AG09309 (cell line): ENCODE measurements at places on chromosomes 4 and X.

GRCh38 chr4:165548702-165549101, 169.9 kb downstream of the CPE start:
- no peak for DNase-seq

GRCh38 chrX:15761564-15762191, 23.6 kb downstream of the CA5B start:
- no peak for DNase-seq

DNA sequence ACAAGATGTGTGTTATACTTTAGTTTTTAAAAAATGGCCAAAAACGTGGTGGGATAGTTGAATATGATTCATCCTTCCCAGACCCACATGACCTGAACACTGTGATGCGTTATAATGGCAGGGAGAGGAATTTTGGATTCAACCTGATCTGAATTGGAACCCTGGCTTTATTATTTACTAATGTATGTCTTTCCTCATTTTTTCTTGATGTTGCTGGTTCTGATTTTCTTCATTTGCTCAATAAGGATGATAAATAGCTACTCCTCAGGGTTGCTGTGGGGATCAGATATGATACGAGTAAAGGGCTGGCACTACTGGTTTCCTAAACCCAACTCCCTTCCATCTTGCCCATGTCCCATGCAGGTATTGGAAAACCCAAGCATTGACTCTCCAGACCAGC, 24.2 kb upstream of the ACSL1 start:
- DNase-seq: no peak

DNA sequence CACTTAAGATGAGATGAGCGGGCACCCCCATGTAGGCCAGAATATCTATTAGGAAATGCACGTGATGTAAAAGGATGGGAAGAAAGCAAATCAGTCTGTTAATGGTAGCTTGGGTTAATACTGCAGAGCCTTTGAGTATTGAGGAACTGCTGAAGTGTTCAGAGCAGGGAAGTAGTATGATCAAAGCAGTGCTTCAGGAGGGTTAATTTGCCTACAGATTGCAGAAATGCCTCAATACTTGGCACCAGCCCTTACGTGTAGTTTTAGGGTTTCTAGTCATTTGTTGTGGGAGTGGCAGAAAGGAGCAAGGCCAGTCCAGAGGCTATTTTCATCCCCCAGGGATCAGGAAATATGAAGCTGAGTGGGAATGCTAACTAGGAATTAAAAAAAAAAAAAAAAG, 19.7 kb downstream of the ZFX start:
- no peak for DNase-seq

- no peak for DNase-seq
Observed at GRCh38 chr4:8352368-8353157, 83.0 kb downstream of the HTRA3 start.

- no peak for DNase-seq
Observed at GRCh38 chrX:42117318-42117717, 194.0 kb upstream of the CASK start.

- no peak for DNase-seq
Observed at GRCh38 chr4:52877036-52877435, 14.9 kb downstream of the RASL11B start.

- DNase-seq: no peak
Observed at GRCh38 chrX:80335062-80335830, 85.0 kb upstream of the TENT5D start.

GRCh38 chrX:123350226-123350625, 166.1 kb downstream of the GRIA3 start:
- DNase-seq: no peak

DNA sequence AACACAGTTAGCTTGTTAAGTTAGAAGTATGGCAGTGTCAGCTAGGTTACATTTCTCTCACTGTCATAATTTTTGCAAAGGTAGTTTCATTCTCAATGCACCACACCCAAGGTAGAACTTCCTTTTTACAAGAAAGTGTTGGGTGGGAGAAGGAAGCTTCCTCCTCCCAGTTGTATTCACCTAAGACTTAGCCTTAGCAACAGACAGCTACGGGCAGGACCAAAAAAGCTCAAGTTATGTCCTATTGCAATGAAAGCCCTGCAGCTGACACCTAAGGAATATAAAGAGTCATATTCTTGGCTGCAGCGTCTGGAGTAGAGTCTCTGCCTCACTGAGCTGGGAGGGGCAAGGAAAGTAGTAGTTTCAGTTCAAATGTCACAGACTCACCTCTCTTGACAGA, 25.1 kb upstream of the PRDM8 start:
- no peak for DNase-seq

- DNase-seq: no peak
Observed at GRCh38 chr4:152099981-152100378, 339.2 kb upstream of the GATB start.

DNA sequence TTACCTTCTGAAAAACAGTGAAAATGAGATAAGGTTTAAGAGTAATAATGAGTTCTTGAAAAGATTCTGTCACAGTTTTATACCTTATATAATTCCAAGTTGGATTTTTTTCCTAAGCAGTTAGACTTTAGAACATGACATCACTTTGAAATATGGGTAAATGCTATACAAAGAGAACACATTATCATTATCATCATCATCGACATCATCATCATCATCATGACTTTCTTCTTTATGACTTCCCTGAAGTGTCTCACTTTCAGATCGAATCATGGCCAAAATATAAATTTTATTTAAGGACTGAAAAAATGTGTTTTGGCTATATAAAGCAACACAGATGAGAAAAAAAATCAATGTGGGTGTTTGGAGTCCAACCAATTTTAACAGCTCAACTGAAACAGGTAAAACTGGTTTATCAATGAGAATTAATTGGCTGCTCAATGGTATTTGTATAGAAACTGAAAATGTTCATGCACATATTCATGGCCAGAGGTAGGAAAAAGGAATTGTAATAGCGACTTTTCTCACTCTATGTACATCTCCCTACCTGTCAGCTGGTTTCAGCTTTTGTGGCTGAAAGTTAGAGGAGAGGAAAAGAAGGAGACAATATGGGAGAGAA, 243.1 kb upstream of the GPC4 start:
- DNase-seq: no peak

DNA sequence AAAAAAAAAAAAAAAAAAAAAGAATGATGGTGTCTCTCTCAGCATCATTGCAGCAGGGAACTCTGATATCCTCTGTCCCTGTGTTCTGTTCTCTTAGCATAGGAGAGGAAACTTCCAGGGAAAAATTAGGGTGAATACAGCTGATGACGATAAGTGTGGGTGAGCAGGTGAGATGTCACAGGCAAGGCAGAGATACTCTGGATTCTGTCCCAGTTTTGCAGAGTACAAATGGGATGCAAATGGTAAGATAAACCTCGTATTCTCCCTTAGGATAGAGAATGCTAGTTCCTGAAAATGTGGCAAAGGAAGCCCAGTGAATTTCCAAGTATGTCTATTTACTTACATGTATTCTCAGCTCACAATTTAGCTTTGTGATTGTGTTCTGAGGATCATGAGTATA, 671.6 kb upstream of the BOD1L1 start:
- DNase-seq: no peak

DNA sequence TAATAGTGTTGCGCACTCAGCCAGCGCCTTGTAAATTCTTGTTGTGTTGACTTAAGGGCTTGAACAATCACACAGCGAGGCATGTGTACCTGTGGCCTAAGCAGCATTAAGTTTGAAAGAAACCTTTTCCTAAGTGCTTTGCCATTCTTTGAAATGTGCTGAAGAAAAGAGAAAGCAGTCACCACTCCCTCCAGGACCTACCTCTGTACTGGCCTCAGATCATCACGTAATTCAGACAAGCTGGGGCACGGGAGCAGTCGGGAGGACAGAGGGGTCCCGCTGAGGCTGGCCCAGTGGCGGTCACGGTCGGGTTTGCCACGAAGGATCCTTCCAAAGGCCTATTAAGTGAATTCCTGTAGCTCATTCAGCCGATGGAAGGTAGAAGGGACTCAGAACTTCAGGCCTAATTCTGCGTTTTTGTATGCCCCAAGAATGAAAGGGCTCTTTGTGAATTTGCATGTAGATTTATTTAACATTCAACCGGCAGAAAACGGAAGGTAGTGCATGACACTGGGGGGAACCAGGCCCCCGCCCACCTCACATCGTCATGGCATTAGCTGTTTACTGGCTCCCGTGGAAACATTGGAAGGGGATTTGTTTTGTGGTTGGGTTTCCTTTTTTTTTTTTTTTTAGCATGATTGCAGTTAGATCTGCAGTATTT, 106.3 kb downstream of the TRAPPC11 start:
- no peak for DNase-seq

GRCh38 chrX:145881175-145881995, 63.8 kb downstream of the SLITRK2 start:
- no peak for DNase-seq

- DNase-seq: no peak
Observed at GRCh38 chrX:133880032-133880443, 105.4 kb downstream of the GPC3 start.

- no peak for DNase-seq
Observed at GRCh38 chr4:145177906-145178538, 2.4 kb downstream of the OTUD4 start.

DNA sequence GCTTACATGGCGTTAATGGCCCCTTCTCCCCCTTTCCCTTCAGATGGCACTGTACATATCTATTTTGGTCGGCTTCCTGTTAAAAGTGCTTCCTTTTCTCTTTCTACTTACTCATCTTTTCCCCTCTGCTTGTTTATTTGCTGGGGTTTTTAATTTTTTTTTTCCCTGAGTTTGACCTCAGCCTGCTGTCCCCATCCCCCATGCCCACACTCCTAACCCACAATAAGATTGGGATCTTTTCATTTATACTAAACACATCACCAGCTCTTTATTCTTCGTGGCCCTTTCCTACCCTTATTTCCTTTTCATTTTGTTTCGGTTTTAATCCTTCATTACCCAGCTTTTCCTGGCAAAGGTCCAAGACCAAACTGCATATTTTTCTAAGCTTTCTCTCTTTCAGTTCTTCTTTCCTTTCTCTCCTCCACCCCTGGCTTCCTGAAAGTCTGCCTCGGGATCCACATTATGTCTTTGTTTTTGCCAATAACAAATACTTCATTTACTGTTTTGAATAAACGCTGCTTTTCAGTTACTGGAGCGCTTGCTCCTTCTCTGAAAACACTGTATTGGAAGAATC, 152.0 kb upstream of the USP9X start:
- DNase-seq: no peak

- DNase-seq: no peak
Observed at GRCh38 chrX:110989447-110989846, 106.5 kb upstream of the PAK3 start.

GRCh38 chrX:119942173-119942819, 1.3 kb downstream of the NKAP start:
- DNase-seq: no peak

DNA sequence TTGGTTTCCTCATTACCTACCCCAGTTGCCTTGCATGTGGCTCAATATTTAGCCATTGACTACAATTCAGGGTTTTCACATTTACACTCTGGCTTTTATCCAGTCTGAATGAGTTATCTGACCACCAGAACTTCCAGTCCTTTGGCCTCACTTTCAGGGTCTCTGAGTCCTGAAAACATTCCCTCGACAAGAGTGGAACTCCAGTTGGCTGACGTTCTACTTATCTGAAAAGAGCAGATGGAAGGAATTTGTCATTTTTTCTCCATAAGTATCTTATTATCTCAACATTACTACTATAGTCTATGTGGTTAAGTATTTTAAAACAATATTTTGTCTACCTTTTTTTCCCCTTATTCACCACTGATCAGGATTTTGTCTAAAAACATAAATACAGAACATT, 5.2 kb upstream of the CASP6 start:
- no peak for DNase-seq

- peak; percentile 52 for DNase-seq
Observed at GRCh38 chr4:17189401-17189720, 290.9 kb upstream of the LDB2 start.

- DNase-seq: no peak
Observed at GRCh38 chr4:79923281-79923680, 149.7 kb downstream of the ANTXR2 start.

GRCh38 chrX:154731184-154731583, 19.7 kb downstream of the GAB3 start:
- no peak for DNase-seq

DNA sequence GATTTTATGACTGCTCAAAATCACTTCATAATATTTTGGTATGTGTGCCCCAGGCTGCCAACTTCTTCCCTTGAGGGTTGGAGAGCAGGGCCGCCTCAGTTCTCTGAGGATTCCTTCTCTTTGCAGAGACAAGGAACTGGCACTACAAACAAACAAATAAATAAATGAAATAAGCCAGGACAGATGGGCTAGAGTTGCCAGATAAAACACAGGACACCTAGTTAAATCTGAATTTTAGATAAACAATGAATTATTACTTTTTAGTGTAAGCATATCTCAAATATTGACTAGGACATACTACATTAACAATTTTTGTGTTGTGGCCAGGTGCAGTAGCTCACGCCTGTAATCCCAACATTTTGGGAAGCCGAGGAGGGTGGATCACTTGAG, 122.5 kb downstream of the FHDC1 start:
- DNase-seq: no peak

GRCh38 chr4:145731028-145731427, 51.1 kb downstream of the C4orf51 start:
- DNase-seq: no peak

GRCh38 chr4:38320343-38320695, 343.7 kb upstream of the KLF3 start:
- DNase-seq: no peak

GRCh38 chrX:106611679-106612392, at the start of gene RADX:
Gene RADX, plus strand, starts transcription at chrX:106611978. Its CDS starts 103 bp downstream, at chrX:106612081.
- DNase-seq: no peak

GRCh38 chr4:17584521-17585213, 7.7 kb downstream of the LAP3 start:
- DNase-seq: no peak

DNA sequence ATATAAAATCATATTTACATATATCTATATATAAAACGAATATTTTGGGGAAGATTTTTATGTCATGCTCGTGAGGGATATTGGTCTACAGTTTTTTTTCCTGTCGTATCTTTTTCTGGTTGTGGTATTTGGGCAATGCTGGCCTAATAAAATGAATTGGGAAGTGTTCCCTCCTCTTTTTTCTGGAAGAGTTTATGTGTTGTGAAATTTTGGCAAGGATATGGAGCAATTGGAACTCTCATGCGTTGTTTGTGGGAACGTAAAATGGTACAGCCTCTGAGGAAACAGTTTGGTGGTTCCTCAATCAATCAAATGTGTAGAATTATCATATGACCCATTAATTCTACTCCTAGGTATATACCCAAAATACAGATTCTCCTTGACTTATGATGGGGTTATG, 69.8 kb downstream of the ZNF182 start:
- no peak for DNase-seq

DNA sequence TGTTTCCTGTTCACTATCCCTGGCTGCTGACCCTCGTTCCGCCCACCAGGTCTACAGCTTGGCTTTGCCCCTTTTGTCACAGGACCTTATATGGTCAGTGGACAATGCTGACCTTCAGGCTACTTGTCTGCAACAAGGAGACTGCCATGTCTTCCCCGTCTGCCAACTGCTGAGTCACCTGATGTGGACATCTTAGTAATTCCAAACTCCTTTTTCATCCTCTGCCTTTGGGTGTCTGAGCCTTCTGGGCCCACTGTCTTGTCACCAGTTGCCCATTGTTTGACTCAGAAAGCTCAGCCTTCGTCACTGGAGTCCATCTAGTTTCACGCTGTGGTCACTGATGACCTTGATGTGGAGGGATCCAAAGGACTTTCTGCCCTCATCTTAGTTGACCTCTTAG, 30.2 kb downstream of the GPRIN3 start:
- no peak for DNase-seq
